Mucosa of gallbladder (tissue), 1 donor: ENCODE measurements at places on chromosomes 2 and 18. TPM values are rescaled to one million over a fixed set of nuclear protein-coding genes. Genes with fewer than 3 reads are reported as not detected.

The ALKAL2 gene
- 69.5 TPM for total RNA-seq

The DPYSL5 gene
- total RNA-seq: 0.26 TPM

The DYNAP gene
- not detected for total RNA-seq

The C2orf15 gene
- 5.8 TPM for total RNA-seq

The SLC35F6 gene
- total RNA-seq: 33.0 TPM

The CCT4 gene
- 114 TPM for total RNA-seq

The VWC2L gene
- not detected for total RNA-seq

The TRABD2A gene
- 0.52 TPM for total RNA-seq

DNA sequence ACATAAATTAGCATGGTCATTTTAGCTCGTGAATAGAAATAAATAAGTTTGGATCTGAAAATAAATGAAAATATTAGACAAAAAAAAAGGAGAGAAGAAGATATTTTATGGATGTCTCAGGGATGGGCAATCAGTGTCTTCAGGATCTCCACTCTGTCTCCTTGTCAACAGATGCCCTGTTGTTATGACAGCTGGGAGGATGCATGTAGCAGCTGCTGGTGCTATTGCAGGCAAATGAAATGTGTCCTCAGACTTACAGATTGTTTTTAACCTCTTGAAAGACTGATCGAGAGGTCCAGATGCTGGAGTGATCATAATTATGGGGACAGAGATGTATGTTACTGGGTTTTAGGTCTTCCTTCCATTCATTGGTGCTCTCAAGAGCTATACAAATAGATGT lies 24.7 kb upstream of the ARL4C start:
- no peak for DNase-seq

DNA sequence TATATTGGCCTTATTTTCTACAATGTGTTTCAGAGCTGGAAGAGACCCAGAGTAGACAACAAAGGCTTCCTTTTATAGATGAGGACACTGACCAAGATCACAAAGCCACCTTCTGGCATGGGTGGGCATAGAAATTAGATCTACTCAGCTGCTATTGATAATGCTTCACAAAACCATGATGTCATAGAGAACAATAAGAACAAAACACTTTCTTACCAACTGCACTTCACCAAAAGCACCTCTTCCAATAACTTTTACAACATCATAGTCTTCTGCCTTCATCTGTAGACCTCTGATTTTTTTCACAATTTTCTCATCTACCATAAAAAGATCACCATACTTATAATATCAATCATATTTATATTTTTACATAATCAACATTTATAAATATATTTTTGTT lies 58.1 kb downstream of the ROCK2 start:
- DNase-seq: no peak

GRCh38 chr18:38042211-38042890 lies 476.8 kb upstream of the CELF4 start:
- DNase-seq: no peak

- DNase-seq: no peak
These were observed 95.1 kb downstream of the MTCL1 start for GRCh38 chr18:8800445-8800844.

- no peak for DNase-seq
These were observed 68.8 kb downstream of the LDLRAD4 start for GRCh38 chr18:13287372-13287771.

GRCh38 chr2:170778900-170779299 lies 8.7 kb downstream of the ERICH2 start:
- no peak for DNase-seq

- DNase-seq: no peak
These were observed 755 bp downstream of the SPAST start for GRCh38 chr2:32064021-32064601.

GRCh38 chr2:190553254-190553653 lies 18.7 kb upstream of the NEMP2 start:
- no peak for DNase-seq

GRCh38 chr2:127121776-127122176 lies 14.8 kb upstream of the BIN1 start:
- DNase-seq: no peak

GRCh38 chr2:179817181-179817841 lies 44.1 kb downstream of the ZNF385B start:
- DNase-seq: no peak

GRCh38 chr18:22493940-22494339 lies 76.2 kb upstream of the CTAGE1 start:
- DNase-seq: no peak

DNA sequence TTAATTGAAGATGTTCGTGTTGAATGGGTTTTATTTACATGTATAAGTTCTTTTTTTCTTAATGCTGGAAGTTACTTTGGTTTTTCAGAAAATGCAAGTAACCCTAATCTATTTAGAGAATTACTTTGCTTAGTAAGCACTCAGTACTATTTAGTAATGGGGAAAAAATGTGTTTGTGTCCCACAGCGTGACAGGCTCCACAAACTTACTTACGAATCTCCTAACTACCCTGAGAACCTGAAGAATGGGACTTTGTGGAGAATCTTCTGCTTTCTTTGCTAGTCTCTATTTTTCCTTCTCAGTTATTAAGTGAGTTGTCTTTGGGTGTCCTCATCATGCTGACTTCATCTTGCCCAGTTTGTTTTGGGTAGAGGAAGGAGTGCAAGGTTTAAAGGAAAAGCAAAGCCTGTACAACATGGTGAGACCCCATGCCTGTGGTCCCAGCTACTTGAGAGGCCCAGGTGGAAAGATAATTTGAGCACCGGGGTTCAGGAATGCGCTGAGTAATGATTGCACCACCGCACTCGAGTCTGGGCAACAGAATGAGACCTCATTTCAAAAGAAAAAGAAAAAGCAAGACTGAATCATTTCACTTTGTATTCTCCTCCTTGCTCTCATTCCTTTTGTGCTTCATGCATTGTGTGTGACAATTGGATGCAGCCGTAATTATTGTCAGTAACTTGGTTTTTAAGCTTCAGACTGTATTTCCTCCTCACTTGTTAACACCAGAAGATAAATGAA lies 10.2 kb downstream of the NEDD4L start:
- no peak for DNase-seq

- no peak for DNase-seq
These were observed 15.4 kb upstream of the ATP6V1B1 start for GRCh38 chr2:70920367-70920715.

DNA sequence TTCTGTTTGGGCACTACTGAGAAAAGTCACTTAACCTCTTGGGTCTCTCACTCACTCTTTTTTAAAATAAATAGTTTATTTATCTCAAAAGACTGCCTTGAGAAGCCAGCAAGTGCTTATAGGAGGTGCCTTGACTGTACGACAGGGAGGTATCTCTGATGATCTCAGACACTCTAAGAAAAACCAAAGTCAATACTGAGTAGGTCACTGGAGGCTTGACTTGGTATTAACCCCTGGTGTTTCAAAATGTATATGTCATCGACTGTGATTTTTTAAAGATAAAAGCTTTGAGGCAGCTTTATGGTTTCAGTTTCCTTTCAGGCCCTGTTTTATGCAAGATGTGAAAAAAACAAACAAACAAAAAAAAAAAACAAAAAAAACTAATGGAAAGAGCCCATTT lies 33.7 kb downstream of the MREG start:
- no peak for DNase-seq

- DNase-seq: no peak
These were observed 18.4 kb upstream of the TPO start for GRCh38 chr2:1394709-1395408.
